NCI-H1436 treated with DMSO at 0.1 percent for 48 hours (cell line): ENCODE measurements at places on chromosomes 4 and X.

GRCh38 chrX:47179221-47179927, 14.3 kb upstream of the UBA1 start:
- DNase-seq = no peak

GRCh38 chr4:74267998-74268606, 40.2 kb upstream of the EPGN start:
- DNase-seq = no peak

DNA sequence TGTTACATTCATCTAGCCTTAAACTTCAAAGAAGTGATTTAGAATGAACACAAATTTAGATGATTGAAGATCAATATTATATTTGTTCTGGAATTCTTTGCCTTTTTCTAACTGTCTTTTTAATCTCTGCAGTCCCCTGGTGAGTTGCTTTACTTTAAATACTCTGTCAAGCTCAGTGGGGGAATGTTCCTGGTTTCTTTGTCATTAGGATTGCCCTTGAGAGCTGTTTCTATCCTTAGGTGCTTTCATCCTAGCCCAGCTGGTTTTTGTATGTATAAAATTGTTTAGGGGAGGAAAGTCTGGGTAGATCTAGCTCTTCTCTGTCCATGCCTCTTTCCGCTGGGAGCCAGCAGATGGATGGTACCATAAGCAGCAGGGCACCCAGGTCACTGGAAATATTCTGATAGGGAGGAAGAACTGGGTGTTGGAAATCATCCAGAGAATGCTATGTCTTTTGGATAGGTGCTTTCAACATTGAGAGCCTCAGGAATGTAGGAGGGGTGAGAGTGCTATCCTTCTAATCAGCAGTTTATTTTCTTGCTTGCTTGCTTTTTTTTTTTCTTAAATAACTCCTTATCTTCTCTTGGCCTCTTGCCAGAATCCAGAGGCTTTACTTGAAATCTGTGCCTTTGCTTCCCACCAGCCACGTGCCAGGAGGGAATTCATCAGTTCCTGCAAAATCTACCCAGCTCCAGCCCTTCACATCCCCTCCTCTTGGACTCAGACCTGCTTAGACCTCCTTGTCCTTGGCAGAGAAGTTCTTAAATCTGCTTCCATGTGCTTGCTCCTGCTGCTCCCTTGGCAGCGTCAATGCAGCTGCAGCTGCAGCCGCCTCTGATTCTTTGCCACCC, 215.3 kb upstream of the ANXA3 start:
- no peak for DNase-seq

DNA sequence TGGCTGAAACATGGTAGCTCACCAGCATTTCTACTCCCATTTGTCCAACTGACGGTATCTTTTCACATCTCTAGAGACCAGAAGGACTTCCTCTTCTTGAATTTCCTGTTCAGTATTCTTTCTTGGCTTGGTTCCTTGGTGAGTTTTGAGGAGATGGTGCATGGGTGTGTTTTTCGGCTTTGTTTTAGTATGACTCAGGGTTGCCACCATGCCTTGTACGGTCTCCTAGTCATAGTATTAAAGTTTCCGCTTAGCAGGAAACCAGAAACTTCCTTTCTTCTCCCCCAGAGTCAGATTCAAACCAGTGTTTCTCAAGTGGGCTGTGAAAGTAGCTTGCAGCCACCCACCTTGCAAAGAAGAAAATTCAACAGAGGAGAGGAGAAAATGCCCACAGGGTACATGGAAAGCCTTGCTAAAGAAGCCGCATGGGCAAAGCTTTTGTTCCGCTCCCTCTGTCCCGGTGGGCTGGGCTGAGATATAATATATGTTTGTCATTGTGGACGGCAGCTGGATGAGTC, 5.7 kb downstream of the CD99 start:
- no peak for DNase-seq
